ENCODE measurements at places on chromosomes 7 and 10. TPM values are rescaled to one million over a fixed set of nuclear protein-coding genes. Genes with fewer than 3 reads are reported as not detected.
A peak's percentile ranks its signal among the peaks of the same experiment; 100 is the strongest.

GRCh38 chr10:121444520-121445165, 153.6 kb downstream of the FGFR2 start:
- DNase-seq: no peak

DNA sequence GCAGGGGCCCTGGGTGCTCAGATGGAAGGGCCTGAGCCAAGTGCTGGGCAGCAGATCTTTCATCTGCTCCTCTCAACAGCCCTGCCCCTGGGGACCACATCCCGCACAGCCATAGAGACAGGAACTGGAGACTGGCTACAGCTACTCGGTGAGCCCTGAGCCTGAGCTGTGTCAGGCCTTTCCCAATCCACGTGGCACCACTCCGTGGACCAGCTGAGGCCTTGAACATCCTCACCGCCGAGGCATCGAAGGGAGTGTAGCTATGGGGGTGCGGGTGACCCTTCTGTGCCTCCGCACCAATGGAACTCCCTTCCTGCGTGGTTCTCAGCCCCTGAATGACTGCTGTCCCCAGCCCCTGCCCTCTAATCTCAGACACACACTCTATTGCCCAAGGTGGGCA, 362.7 kb upstream of the SHH start:
- DNase-seq: no peak

PDE6C gene
- total RNA-seq: not detected

DNA sequence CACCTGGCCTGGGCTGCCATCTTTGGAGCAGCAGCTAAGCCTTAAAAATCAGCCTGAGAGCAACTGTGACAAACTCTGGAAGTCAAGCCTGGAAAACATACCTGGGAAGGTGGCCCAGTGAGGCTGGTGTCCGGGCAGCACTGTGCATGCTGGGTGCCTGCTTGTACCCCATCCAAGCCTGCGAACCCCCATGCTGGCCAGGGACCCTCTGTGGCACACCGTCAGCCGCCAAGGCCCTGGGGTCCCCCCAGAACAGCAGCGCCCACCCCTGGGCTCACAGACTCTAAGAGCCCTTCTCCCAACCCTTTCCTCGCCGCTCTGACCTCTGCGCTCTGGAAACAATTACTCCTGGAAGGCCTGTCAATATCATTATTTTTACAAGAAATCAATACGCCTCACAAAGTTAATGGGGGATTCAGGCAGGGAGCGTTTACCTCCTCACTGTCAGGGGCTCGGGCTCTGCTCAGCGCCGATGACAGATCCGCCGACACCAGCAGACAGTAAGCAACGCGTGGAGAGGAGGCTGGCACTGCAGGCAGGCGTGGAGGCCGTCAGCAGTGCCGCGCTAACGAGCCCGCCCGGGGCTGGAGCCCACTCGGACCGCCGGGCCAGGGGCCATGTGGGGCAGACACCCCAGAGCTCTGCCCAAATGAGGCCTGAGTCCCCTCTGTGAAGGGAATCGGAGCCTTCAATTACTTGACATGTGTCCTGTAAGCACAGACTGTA, 54.4 kb downstream of the EBF3 start:
- DNase-seq: no peak

GALNT17 gene
- 29.4 TPM for total RNA-seq

DNA sequence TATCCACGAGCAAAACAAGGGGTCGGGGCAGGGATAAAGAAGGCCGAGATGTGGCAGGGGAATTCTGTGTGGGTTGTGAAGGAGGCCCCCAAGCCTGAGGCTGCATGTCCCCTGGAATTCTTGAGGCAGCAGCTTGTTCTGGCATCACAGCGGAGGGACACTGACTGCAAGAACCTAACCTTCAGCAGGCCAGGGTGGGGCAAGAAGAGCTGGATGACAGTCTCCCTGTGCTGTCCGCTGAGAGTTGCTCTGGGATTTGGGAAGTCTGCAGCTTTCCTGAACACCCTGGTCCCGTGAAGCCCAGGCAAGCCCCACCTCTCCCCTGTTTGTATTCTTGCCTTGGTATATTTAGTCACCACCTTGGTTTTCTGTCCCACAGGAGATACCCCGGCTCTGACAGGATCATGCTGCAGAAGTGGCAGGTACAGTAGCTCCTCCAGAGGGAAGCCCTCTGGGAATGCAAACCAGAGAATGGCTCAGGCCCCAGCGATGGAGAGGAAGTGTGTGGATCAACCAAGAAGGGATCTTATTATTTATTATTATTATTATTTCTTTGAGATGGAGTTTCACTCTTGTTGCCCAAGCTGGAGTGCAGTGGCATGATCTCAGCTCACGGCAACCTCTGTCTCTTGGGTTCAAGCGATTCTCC, 1.9 kb upstream of the LRRC18 start:
- DNase-seq: no peak

DNA sequence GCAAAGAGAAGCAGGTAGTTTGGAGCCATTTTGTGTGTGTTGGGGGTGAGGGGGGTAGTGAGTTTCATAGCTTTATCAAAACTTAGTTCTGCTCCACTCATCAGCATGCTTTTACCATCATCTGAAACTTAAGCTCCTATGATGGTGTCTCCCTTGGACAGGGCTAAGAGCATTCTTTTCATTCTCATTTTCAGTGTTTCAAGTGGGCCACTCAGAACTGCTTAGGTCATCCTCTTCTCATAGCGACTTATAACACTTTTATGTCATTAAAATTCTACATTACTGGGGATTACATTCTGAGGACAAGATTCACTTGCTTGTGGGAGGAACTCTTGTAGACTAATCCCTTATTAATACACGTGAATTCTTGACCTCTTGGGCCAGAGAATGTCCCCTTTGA, 649.4 kb downstream of the SUGCT start:
- DNase-seq: no peak

DNA sequence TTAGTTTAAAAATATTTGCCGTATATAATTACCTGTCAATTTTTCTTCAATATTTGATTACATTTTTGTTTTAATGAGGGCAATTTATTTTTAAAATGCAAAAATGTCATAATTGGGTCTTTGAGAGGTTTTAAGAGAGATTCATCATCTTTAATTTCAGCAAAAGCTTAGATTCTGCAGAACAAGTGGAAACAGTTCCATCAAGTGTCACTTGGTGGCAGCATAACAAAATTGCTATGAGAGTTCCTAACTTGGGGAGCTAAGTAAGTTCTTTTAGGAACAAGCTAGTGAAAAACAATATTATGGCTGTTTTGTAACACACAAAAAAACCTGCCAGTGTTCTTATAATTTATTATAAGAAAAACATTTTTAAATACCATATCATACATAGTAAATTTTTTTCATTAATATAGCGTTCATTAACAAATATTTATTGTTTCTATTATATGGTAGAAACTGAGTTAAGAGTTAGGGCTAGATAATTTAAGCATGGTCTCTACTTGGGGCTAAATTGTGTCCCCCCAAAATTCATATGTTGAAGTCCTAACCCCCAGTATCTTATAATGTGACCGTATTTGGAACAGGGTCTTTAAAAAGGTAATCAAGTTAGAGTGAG, 155.2 kb downstream of the MAGI2 start:
- DNase-seq: peak; percentile 64

DNA sequence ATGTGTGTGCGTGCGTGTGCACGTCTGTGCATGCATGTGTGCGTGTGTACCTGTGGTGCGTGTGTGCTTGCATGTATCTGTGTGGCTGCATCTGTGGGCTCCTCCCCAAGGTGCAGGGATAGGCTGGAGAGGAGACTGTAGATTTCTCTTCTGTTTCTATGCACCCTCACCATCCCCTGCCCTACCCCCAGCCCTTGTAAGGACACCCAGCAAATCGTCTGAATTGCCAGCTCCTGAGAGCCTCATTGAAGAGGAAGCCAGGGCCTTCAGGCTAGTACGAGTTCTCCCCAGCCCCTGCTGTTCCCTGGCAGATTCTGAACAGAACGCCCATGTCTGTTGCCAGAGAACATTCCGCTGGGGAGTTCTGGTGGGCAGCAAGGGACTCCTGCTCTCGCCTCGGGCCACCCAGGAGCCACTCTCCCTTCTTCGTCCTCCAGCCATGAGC, 17.0 kb upstream of the TRIM8 start:
- no peak for DNase-seq

GRCh38 chr7:105345725-105346124, 43.0 kb downstream of the SRPK2 start:
- peak; percentile 72 for DNase-seq

- DNase-seq: no peak
These were observed 61.7 kb upstream of the PPIF start for GRCh38 chr10:79285315-79286197.

UNCX gene
- not detected for total RNA-seq

DNA sequence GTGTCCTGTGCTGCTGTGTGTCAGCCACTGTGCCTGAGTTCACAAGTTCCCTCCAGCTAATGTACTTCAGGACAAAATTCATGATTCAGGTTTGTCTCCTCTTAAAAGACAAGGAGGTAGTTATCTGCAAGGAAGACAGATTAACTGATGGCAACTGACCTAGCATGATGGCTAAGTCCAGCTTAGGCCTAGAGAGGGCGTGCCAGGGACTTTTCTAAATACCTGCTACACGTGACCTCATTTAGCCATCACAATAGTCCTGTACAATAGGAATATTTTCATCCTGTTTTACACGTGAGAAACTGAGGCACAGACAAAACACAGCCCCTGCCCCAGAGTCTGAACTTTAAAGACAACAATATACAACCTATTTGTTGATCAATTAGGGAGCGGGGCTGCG, 275.7 kb downstream of the XPNPEP1 start:
- DNase-seq: no peak

DNA sequence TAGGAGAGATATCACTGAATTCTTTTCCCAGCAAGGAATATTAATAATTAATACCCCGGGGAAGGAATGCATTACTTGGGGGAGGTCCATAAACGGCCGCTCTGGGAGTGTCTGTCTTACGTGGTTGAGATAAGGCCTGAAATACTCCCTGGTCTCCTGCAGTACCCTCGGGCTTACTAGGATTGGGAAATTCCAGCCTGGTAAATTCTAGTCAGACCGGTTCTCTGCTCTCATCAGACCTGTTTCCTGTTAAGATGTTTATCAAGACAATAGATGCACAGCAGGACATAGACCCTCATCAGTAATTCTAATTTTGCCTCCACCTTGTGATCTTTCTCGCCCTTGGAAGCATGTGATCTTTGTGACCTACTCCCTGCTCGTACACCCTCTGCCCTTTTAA, 162.8 kb upstream of the KCND2 start:
- DNase-seq: no peak

DNA sequence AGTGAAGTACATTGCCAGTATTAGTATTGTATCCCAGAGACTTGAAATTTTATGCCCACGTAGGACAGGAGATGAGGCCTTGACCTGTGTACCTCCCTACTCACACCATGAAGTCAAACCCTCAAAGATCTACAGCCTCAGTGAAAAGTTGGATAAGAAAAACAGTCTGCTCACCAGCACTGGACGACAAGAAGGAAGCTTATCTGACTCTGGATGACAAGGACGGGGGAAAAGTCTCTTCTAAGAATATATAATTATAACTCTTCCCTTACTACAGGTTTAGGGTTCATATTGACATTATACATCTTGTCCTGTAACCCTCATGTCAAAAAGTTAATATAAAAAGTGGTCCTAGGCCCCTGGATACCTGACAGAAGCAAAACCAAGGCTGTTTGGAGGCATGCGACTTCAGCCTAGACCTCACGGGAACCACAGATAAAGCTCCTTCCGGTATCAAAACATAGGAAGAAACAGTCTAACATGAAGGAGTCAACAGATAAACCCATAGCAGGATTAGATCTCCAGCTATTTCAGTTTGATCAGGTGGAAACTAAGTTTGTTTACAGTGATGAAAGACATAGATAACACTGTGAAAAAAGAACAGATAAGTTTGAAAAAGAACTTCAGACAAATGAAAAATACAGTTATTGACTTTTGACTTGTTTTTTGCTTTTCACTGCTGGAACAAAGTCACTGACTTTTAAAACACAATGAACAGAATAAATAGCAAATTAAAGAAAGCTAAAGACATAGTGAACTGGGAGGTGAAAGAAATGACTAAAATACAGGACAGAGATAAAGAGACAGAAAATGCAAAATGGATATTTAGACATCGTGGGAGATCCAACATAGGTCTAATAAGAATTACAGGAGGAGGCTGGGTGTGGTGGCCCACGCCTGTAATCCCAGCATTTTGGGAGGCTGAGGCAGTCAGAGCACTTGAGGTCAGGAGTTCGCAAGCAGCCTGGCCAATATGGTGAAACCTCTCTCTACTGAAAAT, 145.9 kb downstream of the PHTF2 start:
- no peak for DNase-seq

GRCh38 chr7:369476-370258, 79.7 kb downstream of the FOXL3 start:
- no peak for DNase-seq

- no peak for DNase-seq
These were observed 27.5 kb downstream of the CDCA7L start for GRCh38 chr7:21918216-21918615.

- DNase-seq: peak; percentile 78
These were observed 2.2 kb downstream of the MAFK start for GRCh38 chr7:1532456-1533254.

GRCh38 chr10:116984202-116984990, 20.6 kb downstream of the SHTN1 start:
- DNase-seq: no peak

GPRIN2 gene
- 4.3 TPM for total RNA-seq

MRPL32 gene
- 56.8 TPM for total RNA-seq

- no peak for DNase-seq
These were observed 263.6 kb upstream of the AUTS2 start for GRCh38 chr7:69334701-69335100.

HSPA12A gene
- total RNA-seq: 34.6 TPM

GRCh38 chr10:124898471-124898870, 43.5 kb upstream of the ZRANB1 start:
- DNase-seq: no peak

ZNF775 gene
- 14.1 TPM for total RNA-seq

DNA sequence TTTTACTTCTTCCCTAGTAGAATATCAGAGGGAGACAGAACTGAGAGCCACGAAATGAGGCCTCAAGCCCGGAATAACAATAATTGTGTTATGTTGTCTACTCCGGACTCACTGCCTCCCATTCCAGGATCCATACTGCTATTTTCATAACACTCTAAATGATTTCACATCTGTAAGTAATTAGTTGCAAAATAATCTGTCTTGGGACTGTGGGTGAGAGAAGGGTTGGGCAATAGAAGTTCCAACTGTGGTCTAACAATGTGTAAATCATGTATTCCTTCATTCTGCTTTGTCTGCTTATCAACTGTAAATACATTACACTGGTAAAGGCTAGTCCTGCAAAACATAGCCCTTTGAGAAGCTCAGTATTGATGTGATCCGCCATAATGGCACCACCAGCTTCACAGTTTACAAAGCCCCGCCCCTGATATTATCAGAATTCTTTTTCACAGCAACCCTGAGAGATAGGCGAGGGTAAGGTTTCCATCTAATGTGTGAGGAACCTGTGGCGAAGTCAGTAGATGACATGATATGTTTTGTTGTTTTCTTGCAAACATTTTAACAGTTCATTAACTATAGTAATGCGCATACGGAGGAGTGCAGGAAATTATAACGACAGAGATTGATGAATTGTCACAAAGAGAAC, 265.7 kb upstream of the BMPER start:
- no peak for DNase-seq

DNA sequence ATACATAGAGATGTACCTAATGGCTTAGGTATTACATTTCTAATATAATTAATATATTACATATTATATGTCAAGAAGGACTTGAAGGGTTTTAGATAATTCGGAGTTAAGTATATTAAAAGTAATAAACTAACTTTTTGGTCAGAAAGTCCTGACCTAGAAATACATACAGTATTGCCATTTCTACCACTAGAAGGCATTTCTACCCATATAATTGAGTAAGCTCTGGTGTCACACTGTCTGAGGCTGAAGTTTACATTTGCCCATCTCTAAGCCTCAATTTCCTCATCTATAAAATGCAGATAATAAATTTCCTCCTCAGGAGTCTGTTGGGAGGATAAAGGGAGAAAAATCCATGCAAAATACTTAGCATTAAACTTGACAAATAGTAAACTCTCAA, 7.1 kb downstream of the FKBP14 start:
- DNase-seq: no peak
